ENCODE measurements at places on chromosomes 5 and 9.

DNA sequence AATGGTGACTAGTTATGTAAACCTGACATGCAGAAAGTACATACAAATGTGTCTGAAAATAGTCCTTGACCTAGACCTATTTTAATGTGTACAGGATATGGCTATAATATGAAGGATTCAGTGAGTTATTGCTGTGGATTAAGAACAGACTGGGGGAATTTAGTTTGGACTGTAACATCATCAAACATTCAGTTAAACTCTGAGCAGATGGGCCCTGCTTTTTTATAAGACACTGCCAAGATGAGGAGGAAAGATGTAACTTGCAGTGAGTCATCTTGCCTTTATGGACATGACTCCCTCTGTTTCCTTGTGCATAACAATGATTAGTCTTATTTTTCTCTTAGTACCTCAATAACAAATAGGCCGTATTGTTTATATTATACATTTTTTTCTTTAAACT, 12.2 kb downstream of the PPP3R2 start:
- DNase-seq = no peak

- DNase-seq = peak; percentile 57
These were observed 4.5 kb upstream of the HNRNPAB start for GRCh38 chr5:178199581-178200434.

DNA sequence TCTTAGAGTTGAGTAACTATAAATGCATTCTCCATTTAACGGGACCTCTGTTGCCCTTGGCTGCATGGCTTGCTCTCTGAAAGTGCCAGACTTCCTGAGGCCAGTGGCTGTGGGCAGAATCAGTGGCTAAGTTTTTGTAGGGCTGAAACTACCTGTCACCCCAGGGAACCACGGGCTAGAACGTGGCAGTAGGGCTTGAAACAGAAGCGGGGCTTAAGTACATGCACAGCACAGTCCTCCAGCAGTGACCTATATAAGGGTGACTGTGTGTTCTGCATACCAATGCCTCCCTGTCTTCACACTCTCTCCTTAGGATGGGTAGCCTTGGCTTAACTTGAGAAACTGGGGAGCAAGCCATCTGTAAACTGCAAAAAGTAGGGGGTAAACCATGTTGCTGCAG, 43.6 kb upstream of the LRRTM2 start:
- no peak for DNase-seq

DNA sequence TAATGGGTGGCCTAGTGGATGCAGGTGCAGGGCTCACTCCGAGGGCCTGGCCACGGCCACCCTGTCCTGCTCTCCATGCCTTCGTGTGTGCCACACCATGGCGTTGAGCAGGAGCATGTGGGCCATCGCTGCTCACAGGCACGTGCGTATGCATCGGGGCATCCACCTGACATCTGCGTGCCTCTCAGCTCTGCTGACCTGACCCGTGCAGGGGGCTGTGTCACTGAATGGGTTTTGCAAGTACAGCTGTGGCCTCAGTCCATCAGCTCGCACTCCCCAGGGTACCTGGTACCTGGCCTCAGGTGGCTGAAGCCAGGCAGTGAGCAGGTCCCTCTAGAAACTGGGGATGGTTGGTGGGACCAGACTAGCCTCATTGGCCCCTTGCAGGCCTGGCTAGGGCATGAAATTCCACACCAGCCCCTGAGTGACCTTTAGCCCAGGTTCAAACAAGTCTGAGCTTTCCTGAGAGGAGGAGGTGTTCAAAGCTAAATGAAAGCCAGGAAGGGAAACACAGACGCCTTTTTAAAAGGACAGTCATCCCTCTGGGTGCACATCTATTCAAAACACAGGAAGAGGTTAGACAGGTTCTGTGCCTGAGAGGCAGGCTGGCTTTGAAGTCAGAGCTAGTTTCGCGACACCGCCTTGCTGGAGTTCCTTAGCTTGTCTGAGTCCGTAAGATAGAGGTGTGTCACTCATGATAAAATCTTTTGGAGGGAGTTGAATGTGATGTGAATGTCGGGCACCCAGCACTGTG, 74.0 kb downstream of the MACROH2A1 start:
- peak; percentile 53 for DNase-seq

DNA sequence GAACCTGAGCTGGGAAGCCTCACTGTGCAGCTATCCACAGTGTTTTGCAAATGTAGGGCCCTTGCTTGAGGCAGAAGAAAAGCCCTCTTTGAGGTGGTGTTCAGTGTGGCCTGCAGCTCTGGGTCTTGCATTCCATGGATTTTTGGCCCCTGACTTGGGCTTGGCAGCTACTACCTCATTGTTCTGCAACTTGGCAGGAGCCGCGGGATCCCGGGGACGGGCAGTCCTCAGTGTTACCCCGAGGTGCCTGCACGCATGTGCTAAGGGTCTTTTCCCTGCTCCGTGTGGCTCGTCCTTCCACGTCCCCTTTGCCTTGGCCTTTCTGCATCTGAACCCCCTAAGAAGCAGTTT, 39.8 kb downstream of the NEK6 start:
- DNase-seq = peak; percentile 86

DNA sequence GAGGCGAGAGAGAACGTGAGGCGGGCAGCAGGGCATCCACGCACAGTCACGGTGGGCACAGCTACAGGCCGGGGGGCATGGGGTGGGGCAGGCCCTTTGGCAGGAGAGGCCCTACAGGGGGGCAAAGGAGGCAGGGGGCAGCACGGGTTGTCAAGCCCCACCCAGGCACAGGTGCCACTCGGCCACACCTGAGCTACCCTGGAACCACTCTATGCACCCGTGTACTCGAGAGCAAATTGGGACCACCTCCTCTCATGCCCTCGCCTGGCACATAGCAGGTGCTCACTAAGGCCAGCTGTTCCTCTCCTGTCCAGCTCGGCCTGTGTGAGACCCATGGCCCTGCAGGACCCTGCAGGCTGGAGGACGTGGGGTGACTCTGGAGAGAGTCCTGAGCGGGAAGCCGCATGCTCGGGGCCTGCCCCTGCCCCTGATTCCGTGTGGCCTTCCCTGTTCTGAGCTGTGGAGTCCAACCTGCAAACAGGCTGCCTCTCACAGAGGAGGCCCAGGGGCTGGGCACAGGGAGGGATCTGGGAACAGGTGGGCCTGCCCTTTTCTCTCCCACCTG, 31.4 kb upstream of the SARDH start:
- DNase-seq = no peak

All from prostate gland (tissue), 2 donors.